ENCODE measurements at places on chromosomes 3 and 15. TPM values are rescaled to one million over a fixed set of nuclear protein-coding genes. Genes with fewer than 3 reads are reported as not detected.

GRCh38 chr3:160400702-160401150 is 1.3 kb downstream of the SMC4 start:
- peak overlapping the region; percentile 99 for H3K4me3 ChIP-seq
- no peak for DNase-seq
- H3K36me3 ChIP-seq: peaks cover 34% of the 10 kb centered on the region
- peaks cover 11% of the 10 kb centered on the region for H3K27me3 ChIP-seq
- H3K4me1 ChIP-seq: peaks cover 57% of the 10 kb centered on the region

- no peaks in the 10 kb centered on the region for H3K36me3 ChIP-seq
- no peak for DNase-seq
- H3K27me3 ChIP-seq: peaks cover 4% of the 10 kb centered on the region
- no peak overlapping the region for H3K27ac ChIP-seq
Observed at GRCh38 chr15:61216519-61216918, 12.6 kb downstream of the RORA start.

DNA sequence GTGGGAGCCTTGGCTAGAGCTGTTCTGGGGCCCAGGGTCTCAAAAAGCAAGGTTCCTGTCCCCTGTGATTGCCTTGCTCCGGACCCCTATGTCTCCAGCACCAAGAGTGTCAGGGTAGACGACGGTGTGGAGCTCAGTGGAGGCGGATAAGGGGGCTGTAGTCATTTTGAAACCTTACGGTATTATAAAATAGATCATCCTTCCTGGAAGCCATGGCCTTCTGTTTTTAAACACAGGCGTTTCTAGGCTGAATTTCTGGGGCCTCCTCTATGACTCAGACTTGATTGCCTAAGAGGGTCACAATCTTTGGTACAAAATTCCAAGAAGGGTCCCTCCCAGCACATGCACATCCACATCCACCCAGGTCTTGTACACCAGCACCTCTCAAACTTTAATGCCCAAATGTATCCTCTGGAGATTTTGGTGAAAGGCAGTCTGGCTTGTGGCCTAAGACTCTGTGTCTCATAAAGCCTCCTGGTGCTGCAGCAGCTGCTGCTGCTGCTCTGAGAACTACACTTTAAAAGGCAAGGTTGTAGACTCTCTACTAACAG is 70.5 kb upstream of the XCR1 start:
- DNase-seq: no peak
- H3K27ac ChIP-seq: peak overlapping the region; percentile 72
- peaks cover 23% of the 10 kb centered on the region for H3K4me1 ChIP-seq
- no peak overlapping the region for H3K4me3 ChIP-seq
- H3K36me3 ChIP-seq: peaks cover 13% of the 10 kb centered on the region

DNA sequence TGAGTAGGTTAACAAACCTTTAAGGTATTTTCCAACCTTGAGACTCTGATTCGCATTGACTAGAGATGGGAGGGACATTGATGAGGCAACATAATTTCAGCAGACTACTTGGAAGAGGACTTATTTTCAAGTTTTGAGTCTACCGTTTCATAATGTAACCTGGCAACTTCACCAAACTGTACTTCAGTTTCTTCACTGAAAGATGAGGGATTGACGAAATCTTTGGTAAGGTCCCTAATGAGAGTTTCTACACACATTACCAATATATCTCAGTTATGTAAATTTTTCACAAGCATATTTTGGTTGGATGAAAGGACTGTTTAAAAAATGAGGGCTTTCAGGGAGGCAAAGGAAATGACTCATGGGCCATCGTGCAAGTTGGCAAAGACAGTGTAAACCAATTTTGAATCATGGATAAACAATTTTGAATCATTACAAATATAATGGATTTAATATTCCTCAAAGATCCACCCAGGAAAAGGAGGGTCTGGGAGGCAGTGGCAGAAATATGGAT is 28.7 kb upstream of the SEMA6D start:
- H3K27ac ChIP-seq: peak overlapping the region; percentile 41
- peaks cover 31% of the 10 kb centered on the region for H3K4me1 ChIP-seq
- H3K4me3 ChIP-seq: no peak overlapping the region
- H3K36me3 ChIP-seq: no peaks in the 10 kb centered on the region
- peak; percentile 52 for DNase-seq

The AADACL2 gene
- total RNA-seq: not detected

Data from HFFc6 (cell line).